ENCODE measurements at places on chromosomes 2 and 18. TPM values are rescaled to one million over a fixed set of nuclear protein-coding genes. Genes with fewer than 3 reads are reported as not detected.

DNA sequence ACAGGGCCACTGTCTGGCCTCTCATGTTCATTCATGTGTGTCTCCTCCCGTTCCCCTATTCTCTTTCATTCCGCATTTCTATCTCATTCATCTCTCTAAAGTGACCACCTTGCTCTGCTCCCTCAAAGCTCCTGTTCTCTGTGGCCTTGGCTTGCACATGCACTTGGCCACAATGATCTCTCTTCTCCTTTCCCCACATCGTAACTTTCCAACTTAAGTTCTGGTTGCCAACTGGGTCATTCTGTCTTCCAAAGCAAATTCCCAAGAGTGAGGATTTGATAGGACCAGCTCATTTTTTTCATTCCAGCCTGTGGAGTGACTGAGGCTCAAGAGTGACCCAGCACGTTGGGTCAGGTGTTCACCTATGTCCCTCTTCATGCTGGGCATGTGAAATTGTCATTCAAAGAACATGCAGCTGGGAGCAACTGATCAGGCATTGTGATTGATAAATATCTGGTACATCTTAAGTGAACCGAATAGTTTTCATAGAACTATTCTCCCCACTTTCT, 14.3 kb upstream of the ITGA6 start:
- no peak for DNase-seq

DNA sequence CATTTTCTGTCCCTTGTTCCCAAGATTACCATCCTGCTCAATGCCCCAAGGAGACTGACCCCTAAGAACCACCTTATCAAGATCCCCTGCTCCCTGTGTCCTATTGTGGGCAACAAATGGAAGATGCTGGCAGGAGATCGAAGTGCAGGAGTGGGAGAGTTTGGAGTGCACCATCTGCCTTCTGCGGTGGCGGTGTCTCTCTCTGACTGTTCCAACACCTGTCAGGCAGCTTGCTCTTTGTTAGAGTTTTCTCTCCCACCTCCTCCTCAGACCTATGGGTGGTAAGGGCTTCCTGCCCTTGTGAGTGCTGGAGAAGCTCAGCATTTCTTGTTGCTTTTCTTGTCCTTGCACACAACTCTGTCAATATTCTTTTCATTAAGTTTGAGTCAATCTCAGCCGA, 64.1 kb upstream of the SPHKAP start:
- DNase-seq = no peak

- no peak for DNase-seq
Measured at GRCh38 chr2:24618680-24619079, 127.6 kb downstream of the NCOA1 start.

DNA sequence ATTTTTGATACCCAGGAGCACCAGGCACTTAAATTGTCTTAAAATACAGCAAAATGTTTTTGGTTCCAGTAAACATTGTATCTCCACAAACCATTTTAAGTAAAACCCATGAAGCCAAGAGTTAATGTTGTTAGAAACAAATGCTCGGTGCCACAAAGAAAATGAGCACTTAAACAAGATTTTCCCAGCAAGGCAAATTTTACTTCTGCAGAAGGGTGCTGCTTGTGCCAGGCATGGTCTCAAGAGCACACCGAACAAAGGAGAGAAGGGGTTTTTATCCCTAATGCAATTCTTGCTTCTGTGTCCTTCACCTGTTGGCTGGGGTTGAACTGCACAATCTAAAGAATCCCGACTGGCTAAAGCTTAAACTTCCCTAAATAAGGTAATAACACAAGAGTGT, 286.7 kb downstream of the ADCYAP1 start:
- no peak for DNase-seq

DNA sequence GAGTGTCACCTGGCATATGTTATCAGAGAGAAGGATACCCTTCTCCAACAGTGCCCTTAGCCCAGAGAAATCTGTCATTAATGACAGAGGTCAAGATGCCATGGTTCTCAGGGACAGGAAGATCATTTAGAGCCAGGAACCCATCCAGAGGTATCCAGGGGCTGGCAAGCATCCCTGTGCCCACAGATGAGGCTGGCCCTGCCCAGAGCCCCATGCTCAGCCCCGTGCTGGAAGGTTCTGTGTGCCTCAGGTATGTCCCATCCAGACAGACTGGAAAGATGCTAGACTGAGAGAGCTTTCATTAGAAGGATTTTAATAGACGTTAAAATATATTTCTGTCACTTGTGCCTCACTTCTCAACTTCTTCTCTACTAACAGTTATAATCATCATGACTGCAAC, 8.2 kb upstream of the TUBB6 start:
- no peak for DNase-seq

GRCh38 chr2:84889332-84889731, 8.4 kb upstream of the TRABD2A start:
- DNase-seq = no peak

- no peak for DNase-seq
Measured at GRCh38 chr2:11156396-11157075, 1.3 kb downstream of the SLC66A3 start.

- DNase-seq = no peak
Measured at GRCh38 chr2:136434251-136434715, 316.3 kb upstream of the CXCR4 start.

- no peak for DNase-seq
Measured at GRCh38 chr2:205957452-205958154, 128.4 kb downstream of the INO80D start.

DNA sequence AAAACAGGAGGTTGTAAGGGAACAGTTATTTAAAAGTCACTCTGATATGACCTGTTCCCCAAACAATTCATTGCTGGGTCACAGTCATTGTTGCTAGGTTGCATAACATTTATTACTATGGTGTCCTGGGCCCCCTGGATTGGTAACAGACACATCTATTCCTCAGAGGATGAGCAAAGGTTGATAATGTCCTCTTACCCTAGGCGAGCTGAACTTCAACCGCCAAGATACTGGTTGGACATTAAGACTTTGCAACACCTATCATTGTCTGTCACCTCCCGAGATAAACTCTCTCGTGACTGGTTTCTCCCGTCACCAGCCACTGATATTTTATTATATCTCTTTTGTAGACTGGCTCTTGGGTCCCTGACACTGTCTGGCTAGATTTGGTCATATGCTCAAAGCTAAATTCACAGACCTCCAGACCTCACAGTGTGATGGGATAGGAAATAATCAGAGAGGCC, 361.3 kb downstream of the ZNF521 start:
- DNase-seq = no peak

- DNase-seq = no peak
Measured at GRCh38 chr2:72077702-72078169, 69.9 kb downstream of the CYP26B1 start.

GRCh38 chr18:79489899-79490625, 94.3 kb downstream of the NFATC1 start:
- no peak for DNase-seq

- DNase-seq = peak; percentile 43
Measured at GRCh38 chr2:130920415-130921163, 83.9 kb downstream of the ARHGEF4 start.

DNA sequence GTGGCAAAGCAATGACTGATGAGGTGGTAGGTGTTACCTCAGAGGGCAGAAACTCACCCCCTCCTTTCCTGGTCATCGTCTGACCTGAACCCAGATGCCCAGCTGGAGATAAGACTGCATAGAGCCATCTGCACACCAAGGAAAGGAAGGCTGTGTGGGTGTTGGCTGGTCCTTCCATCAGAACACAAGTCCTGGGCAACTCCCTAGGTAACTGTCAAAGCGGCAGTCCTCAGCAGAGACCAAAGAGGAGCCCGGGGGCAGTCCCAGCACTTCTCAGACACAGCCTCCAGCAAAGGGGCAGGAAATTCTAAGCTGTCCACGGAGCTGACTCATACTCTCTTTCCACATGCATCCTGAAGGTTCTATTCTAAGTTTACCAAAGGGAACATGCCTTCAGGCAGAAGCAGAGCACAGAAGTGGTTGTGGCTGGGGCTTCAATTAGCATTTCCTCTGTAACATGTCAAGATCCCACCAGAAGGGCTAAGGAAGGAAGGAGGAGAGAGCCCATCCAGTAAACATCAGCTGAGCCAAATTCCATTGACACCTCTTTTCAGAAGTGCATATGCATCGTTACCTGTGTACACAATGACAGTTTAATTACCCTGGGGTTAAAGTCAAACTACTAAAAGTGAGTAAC, 54.7 kb downstream of the SPRED2 start:
- DNase-seq = no peak

- DNase-seq = no peak
Measured at GRCh38 chr2:174605687-174606086, 8.1 kb upstream of the WIPF1 start.

DNA sequence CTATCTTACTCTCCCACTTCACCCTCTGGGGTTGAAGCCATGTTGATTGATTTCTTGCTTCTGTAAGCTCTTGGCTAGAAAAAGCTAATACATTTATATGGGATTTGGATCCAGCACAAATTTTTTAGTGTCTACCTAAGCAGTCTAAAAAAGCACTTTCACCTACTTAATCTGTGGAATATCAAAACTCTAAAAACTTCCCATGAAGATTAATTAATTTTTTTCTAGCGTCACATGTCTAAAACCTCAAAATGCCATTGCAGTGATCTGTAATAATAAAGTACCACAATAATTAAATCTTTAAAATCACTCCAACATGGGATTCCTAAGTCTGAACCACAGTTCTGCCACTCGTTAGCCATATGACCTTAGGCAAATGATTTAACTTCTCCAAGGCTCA, 180.1 kb downstream of the EN1 start:
- DNase-seq = no peak

DNA sequence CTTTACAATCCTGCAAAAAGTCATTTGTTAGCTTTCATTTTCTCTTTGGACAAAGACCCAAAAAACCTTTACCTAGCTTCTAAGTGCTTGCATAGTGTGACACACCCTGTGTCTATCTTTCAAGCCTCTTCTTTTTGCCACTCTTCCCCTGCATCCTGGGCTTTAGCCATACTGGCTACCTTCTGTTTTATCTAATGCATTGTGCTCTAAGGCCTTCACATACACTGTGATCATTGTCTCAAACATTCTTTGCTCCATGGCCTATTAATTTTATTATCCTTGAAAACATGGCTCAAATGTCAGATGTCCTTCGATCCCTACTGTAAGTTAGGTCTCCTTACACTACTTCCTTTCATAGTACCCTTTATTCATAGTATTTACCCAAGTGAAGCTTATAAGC, 84.4 kb downstream of the PIK3C3 start:
- no peak for DNase-seq

GRCh38 chr2:69979902-69980807, 18.7 kb upstream of the ASPRV1 start:
- no peak for DNase-seq

DNA sequence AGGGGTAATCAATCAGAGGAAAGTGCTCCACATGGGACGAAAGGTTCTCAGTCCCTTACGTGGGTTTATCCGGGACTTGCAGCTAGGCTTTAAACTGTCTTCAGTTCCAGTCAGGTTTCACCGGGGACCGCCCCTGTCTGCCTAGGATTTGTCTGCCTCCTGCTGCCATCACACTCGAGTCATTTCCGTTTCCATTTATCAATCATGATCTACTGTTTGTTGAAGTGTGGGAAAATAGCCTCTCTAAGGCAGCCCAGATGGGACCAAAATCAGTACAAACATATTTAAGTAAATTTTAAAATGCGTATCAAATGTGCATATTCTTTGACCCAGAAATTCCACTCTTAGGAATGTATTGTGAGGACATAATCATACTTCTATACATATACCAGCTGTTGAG, 10.5 kb downstream of the TRAPPC12 start:
- no peak for DNase-seq

DNA sequence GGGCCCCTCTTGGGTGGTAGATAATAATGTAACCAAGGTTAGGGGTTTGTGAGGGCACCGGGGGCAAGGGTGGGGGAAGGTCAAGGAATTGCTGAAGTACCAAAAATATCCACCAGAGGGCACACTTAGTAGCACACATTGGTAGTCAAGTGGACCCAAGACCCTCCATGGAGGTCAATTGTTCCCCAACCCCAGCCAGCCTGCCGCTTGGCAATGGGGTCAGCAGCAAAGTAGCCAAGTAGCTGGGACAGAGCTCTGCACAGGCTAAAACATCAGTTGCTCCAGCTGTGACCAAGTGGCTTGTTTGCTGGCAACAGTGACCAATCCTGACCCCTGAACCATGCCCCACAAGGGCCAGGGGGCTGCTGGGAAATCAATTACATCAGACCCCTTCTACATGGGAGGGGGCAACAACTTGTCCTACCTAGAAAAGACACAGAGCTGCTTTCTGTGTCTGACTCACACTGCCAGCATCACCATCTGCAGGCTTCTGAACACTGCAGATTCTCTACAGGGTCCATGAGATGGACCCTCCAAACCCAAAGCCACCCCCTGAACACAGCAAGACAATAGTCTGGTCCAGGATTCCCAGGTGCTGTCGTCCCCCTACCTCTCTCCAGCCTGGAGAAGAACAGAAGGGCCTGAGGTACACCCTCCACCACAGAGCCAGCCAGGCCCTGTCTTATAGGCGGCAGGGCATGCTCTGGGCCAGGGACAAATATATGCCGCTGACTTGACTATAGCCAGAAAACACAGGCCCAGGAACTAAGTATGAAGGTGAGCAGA, 76.0 kb downstream of the EMX1 start:
- no peak for DNase-seq

DNA sequence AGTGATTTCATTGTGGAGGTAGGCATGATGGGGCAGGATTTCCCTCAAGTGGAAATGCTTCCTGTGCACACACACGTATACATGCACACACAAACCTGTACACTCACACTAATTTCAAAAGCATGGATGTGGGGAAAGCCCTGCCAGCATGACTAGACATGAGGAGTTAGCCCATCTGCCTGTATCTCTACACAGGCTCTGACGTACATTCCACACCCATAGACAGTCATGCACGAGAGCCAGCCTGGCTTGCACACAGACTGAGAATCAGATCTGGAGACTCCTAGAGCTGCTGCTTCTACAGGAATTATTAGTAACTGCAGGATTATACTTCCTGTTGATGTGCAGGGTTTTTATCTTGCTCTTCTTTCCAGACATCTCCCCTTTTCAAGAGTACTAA, 27.3 kb upstream of the NFU1 start:
- DNase-seq = no peak

DNA sequence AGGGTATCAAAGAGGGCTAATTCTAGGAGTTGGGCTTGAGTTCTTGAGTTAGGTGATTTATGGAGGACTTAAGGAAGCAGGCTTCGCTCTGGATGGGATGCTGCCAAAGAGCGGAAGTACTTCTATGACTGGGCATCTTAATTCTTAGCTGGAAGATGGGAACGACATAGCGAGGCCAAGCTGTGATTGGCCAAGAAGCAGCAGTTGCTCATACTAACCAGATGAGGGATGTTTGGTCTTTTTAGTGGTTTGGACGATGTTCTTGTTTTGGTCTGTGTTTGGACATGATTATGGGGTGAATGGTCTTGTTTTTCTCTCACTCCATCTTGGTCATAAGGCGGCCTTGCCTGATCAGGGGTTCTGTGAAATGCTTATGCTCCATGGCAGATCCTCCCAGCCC, 133.7 kb downstream of the MSH2 start:
- DNase-seq = no peak

- DNase-seq = no peak
Measured at GRCh38 chr2:230849633-230850357, 14.9 kb upstream of the ITM2C start.

GRCh38 chr2:4529738-4530137, 826.4 kb downstream of the DCDC2C start:
- no peak for DNase-seq

The SOCS6 gene
- polyA plus RNA-seq = 18.6 TPM

The RGPD6 gene
- polyA plus RNA-seq = not detected

The LYG2 gene
- polyA plus RNA-seq = not detected

The HDLBP gene
- polyA plus RNA-seq = 364 TPM

The DIS3L2 gene
- 18.9 TPM for polyA plus RNA-seq

The RGPD3 gene
- polyA plus RNA-seq = 0.07 TPM

The KCNS3 gene
- 22.9 TPM for polyA plus RNA-seq

All from muscle of arm (tissue), 14 donors.